Calu3 (cell line): ENCODE measurements at places on chromosomes 1 and 21. TPM values are rescaled to one million over a fixed set of nuclear protein-coding genes. Genes with fewer than 3 reads are reported as not detected.

DNA sequence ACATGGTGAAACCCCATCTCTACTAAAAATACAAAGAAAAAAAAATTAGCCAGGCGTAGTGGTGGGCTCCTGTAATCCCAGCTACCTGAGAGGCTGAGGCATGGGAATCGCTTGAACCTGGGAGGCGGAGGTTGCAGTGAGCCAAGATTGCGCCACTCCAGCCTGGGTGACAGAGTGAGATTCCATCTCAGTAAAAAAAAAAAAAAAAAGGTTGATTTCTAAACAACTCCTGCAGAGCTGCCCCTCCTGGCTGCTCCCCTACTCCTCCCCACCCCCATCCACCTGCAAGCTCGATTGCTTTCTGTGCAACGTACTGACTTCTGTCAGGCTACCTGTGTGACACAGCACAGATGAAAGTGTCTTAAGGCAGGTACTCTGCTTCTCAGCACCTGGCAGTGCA is 13.3 kb downstream of the ETV3L start:
- DNase-seq = no peak

GRCh38 chr1:28779751-28780408 is 32.1 kb upstream of the OPRD1 start:
- DNase-seq = no peak

DNA sequence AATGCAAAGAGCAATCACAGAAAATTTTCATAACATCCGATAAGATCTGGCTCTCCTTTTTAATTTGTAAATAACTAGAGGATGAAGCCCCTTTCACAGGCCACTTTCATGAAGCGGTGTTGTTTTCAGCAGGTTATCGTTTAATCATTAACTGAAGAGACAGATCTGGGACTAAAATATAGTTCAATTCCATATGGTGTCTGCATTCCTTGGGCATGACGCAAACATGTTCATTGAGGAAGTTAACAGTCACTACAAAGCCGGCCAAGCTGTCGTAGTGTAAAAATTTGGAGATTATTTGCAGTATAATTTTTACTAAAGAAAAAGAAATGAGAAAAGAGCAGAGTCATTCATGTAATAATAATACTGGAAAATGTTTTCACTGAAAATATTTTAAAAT is 565.2 kb upstream of the ADAMTS5 start:
- peak; percentile 44 for DNase-seq

- peak; percentile 32 for DNase-seq
Observed at GRCh38 chr1:53541761-53542550, 82.8 kb downstream of the DMRTB1 start.

DNA sequence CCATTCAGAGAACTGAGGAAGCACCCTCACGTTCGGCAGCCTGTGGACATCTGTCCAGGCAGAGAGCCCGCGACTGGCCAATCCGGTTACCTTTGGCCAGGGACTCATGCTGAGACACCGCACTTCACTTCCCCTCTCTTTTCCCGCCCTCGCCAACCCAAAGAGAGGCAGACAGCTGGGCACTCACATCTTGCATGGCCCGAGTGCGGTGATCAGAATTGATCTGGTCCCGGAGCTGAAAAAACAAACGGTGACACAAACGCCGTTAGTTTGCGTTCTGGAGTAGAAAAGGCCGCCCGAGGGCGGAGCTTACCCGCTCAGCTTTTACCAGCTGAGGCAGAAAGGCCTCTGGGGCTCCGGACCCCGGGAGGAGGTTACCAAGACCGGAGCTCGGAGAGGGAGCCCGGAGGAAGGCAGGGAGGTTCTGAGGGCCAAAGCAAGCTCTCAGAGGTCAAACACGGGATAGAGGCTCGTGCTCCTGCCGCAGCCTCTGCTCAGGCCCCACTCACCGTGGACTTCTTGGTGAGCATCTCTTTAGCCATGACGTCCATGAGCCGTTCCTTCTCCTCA is 376 bp downstream of the SF3A3 start:
- peak; percentile 41 for DNase-seq

GRCh38 chr1:44678626-44679025 is 4.1 kb downstream of the ARMH1 start:
- DNase-seq = no peak

- no peak for DNase-seq
Observed at GRCh38 chr1:7374563-7375160, 396.4 kb upstream of the VAMP3 start.

DNA sequence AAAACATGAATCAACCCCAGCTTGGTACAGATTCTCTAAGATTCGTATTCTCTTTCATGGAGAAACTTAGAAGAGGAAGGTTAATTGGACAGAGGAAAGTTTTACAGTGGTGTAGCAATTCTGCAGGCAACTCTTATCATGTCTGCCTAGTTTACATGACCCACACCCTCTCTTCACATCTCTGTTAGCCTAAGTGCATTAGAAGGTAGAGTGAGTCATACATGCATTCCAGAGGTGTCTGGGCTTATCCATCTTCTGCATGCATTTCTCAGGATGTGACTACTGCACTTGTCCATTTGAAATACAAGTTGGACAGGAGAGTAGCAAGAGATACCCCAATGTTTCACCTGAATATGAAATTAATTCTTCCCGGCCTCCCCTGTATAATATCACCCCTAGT is 578.4 kb upstream of the NCAM2 start:
- no peak for DNase-seq

DNA sequence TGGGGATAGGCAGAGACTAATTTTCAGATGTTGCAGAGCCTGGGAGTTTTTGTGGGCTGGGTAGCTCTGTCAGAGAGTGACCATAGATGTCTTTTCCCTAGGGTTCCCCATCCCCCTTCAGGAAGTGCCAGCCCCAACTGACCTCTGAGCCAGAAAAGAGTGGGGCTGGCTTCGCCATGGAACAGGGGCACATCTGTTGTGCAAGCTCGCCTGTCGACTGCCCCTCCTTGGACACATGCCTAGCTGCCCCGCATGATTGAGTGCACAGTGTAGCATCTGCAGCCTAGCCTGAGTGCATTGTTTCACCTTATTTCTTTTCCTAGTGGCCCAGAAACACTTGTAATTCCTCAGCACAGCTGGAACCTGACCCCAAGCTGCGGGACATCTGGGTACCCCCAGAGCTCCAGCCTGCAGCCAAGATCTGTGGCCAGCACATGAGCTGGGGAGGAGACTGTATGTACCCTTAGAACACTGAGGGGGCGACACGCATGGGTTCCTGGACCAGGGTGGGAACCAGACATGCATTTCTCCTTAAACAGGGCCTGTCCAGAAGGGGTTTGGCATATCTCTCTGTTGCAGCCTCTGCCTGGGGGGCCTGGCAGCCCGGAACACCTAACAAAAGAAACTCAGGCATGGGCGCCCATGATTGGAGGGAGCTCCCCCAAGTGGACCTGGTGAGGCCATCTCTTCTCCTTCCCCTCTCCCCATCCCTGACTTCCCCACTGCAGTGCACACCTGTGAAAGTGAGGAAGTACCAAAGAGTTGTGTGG is 55.2 kb downstream of the SYT14 start:
- DNase-seq = no peak

DNA sequence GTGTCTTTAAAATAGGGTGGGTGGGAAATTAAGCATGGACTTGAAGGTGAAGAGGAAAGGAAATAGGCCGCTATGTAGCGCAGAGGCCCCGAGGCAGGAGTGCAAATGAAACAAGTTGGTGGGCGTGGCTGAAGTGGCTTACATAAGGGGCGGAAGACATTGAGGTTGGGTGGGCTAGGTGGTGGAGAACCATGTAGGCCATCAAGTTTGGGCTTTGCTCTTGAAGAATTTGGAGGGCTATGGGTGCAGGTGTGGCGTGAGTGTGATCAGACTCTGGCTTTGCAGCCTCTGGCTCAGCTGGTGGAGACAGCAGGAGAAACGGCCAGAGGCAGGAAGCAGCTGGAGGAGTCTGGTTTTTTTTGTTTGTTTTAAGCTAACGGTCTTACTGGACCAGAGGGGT is 6.7 kb downstream of the SLFNL1 start:
- no peak for DNase-seq

GRCh38 chr1:98196012-98196411 is 275.2 kb upstream of the DPYD start:
- no peak for DNase-seq

DNA sequence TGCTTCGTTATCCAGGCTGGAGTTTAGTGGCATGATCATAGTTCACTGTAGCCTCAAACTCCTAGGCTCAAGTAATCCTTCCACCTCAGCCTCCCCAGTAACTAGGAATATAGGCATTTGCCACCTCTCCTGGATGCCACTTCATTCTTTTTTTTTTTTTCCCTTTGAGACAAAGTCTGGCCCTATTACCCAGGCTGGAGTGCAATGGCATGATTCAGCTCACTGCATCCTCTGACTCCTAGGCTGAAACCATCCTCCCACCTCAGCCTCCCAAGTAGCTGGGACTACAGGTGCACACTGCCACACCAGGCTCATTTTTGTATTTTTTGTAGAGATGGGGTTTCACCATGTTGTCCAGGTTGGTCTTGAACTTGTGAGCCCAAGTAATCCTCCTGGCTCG is 19.3 kb downstream of the OSBPL9 start:
- no peak for DNase-seq

DNA sequence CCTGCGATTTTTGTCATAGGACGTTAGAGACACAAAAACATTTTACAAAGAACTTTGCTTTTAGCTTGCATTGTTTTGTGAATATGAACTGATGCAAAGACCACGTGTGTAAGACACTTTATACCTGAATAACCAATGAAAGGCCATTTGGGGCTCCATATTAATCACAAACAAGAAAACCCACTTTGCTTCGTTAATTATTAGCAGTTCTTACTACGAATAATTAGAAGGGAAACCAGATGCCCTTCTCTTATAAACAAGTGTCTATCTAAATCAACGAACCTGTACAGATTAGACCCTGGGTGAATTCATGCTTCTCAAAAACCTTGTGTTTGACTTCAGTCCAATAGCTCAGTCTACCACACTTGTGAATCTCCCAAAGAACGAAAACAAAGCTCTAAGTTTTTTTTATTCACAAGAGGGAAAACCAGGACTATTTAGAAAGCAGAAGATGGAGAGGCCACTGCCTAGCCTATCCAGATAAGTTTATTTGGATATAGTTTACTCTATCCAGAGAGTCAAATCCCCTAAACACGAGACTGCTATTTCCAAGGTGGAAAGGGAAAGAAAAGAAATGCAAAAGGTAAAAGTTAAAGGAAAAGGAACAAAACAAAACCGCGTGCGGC is 897 bp downstream of the CYYR1 start:
- no peak for DNase-seq

DNA sequence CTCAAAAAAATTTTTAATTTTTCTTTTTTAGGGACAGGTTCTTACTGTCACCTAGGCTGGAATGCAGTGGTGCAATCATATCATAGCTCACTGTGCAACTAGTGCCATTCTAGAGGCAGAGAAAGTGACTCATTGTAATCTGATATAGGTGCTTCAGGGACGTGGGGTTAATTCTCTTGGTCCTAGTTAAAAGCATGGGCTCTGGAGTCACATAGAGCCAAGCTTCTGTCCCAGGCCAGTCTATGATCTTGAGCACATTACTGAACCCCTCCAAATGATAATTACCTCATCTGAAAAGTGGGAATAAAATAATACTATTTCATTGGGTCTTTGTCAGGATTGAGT is 1.1 kb upstream of the ADIPOR1 start:
- DNase-seq = peak; percentile 61

STUM gene
- not detected in 2 replicates for total RNA-seq

FCRLA gene
- not detected in 2 replicates for total RNA-seq

CLCA4 gene
- total RNA-seq = not detected in 2 replicates

SLFNL1 gene
- total RNA-seq = 0.52 and 0.83 TPM in 2 replicates

PTTG1IP gene
- total RNA-seq = 135 and 136 TPM in 2 replicates

MFAP2 gene
- 0.50 and 1.2 TPM in 2 replicates for total RNA-seq

PODN gene
- not detected in 2 replicates for total RNA-seq
